Breast epithelium (tissue), 4 donors: ENCODE measurements at places on chromosomes 5 and 9. TPM values are rescaled to one million over a fixed set of nuclear protein-coding genes. Genes with fewer than 3 reads are reported as not detected.

The QRFP gene
- not detected for total RNA-seq

- DNase-seq, result no peak
- H3K27me3 ChIP-seq, result no peaks in the 10 kb centered on the region
Observed at GRCh38 chr9:91084896-91085516, 276.7 kb downstream of the AUH start.

DNA sequence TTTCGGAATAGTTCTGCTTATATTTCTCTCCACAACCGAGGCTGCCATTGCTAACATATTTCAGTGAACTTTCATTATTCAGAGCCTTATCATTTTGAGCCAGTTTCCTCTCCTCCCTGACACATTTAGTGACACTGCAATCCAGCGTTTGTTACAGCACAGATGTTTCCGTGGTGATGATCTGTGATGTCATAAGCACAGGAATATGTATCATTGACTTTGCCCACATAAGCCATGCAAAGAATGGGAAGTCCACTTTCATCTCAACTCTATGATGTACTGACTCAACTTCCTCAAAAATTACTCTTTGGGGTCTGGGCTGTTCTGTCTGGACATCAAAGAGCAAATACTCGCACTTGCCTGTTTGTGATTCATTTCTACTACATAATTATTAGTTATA, 291.8 kb downstream of the EBF1 start:
- H3K27me3 ChIP-seq, result no peaks in the 10 kb centered on the region
- H3K36me3 ChIP-seq, result no peaks in the 10 kb centered on the region
- H3K4me3 ChIP-seq, result no peak overlapping the region
- no peaks in the 10 kb centered on the region for H3K4me1 ChIP-seq

DNA sequence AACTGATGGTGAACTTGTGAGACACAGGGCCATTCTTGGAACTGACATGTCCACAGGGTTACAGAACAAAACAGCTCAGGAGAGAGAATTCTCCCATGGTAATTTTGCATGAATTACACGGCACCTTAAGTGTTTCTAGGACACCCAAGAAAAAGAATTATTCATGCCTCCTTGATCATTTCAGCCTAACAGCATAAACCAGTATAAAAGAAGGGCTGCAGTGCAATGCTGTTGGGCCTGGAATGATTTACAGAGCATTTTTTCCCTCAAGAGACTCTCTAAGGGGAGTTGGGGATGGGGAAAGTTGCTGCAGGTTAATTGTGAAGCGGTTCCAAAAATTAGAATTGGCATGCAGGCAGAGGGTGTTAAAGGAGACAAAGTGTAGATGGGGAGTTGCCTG, 136.4 kb upstream of the FBXL7 start:
- H3K27me3 ChIP-seq, result no peaks in the 10 kb centered on the region
- H3K4me1 ChIP-seq, result no peaks in the 10 kb centered on the region
- DNase-seq, result no peak
- H3K36me3 ChIP-seq, result no peaks in the 10 kb centered on the region

GRCh38 chr9:33517373-33517772, 6.7 kb upstream of the ANKRD18B start:
- H3K4me3 ChIP-seq, result no peak overlapping the region
- H3K27me3 ChIP-seq, result no peaks in the 10 kb centered on the region
- H3K36me3 ChIP-seq, result no peaks in the 10 kb centered on the region
- no peak for DNase-seq

The RETREG1 gene
- 51.5 TPM for total RNA-seq

The PCDHGC3 gene
- total RNA-seq, result 35.1 TPM

GRCh38 chr9:128729766-128730517, 6.0 kb upstream of the ZDHHC12 start:
- H3K4me3 ChIP-seq, result no peak overlapping the region
- no peaks in the 10 kb centered on the region for H3K4me1 ChIP-seq
- DNase-seq, result no peak
- no peaks in the 10 kb centered on the region for H3K36me3 ChIP-seq
- H3K27ac ChIP-seq, result no peak overlapping the region

DNA sequence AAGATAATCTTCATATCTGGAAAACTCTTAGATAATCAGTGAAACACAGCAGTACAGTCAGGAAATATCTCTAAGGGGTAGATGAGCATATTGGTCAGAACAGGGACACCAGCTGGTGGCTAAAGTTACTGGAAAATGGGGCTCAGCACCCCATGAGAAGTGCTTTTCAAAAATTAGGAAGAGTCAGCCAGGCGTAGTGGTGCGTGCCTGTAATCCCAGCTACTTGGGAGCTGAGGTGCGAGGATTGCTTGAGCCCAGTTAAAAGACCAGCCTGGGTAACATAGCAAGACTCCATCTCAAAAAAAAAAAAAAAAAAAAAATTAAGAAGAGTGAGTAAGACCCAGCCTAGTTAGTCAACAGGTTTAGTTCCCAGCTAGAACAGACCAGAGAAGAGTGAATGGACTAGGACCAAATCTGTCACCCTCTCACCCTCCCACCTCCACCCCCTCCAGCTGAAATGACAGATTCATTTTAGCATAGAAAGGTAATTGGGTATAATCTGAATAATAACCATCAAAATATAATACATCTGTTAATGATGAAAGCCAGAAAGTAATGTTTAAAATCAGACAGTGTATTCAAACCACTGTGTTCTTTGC, 120.9 kb downstream of the CDC42SE2 start:
- no peak overlapping the region for H3K4me3 ChIP-seq
- H3K27me3 ChIP-seq, result no peaks in the 10 kb centered on the region
- DNase-seq, result no peak
- H3K27ac ChIP-seq, result no peak overlapping the region
- no peaks in the 10 kb centered on the region for H3K36me3 ChIP-seq

The CORO2A gene
- total RNA-seq, result 7.2 TPM

The PLAC8L1 gene
- total RNA-seq, result not detected

GRCh38 chr9:99182356-99182755, 39.4 kb downstream of the ALG2 start:
- no peak for DNase-seq
- H3K27ac ChIP-seq, result peak overlapping the region; percentile 12
- H3K4me3 ChIP-seq, result no peak overlapping the region
- peaks cover 6% of the 10 kb centered on the region for H3K4me1 ChIP-seq
- H3K27me3 ChIP-seq, result no peaks in the 10 kb centered on the region

The SHROOM1 gene
- total RNA-seq, result 12.6 TPM

- DNase-seq, result no peak
- H3K27me3 ChIP-seq, result no peaks in the 10 kb centered on the region
- H3K4me3 ChIP-seq, result no peak overlapping the region
- H3K36me3 ChIP-seq, result no peaks in the 10 kb centered on the region
- H3K27ac ChIP-seq, result no peak overlapping the region
Observed at GRCh38 chr9:76452839-76453238, 6.1 kb upstream of the GCNT1 start.

GRCh38 chr9:133992780-133993634, 883 bp upstream of the VAV2 start:
- H3K27ac ChIP-seq, result peak overlapping the region; percentile 85
- DNase-seq, result peak; percentile 80
- no peaks in the 10 kb centered on the region for H3K36me3 ChIP-seq
- peaks cover 8% of the 10 kb centered on the region for H3K4me1 ChIP-seq
- H3K4me3 ChIP-seq, result peak overlapping the region; percentile 74

The LRRC26 gene
- 7.8 TPM for total RNA-seq
